Left renal pelvis (tissue), 4 donors: ENCODE measurements at places on chromosomes 7 and 10.

DNA sequence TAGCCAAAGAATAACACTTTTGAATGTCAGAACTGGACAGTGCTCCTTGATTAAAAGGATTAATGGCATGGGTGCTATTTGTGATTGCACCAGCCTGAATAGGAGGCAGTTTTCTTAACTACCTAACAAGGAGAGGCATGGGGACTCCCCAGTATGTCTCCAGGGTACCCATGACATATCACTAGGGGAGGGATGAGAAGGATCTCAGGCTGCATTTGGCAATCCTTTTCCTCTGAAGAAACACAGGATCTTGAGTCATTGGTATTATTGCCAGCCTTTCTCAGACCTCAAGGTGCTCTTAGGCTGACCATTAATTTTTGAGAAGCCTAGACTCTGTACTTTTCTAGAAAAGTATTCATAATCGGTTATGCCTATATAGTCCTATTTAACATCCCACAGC lies 77.5 kb upstream of the NPVF start:
- DNase-seq = no peak

- no peak for DNase-seq
These were observed 7.3 kb downstream of the ASB13 start for GRCh38 chr10:5658871-5659618.

DNA sequence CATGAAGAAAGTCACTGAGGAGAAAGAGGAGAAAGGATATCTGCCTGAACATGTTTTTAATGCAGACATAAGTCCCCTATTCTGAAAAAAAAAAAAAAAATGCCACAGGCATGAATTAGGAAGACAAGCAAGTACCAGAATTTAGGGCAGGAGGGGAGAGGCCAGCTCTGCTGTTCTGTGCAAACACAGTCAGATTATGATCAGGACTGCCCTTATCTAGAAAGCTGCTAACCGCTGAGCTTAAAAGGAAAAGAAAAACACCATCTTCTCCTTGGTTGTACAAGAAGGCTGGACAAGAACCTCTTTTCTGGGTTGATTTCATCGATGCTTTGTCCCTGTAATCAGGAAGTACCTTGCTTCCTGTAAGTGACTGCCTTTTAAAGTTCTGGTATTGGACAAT lies 15.3 kb upstream of the PWWP2B start:
- DNase-seq = no peak

GRCh38 chr10:11192304-11193000 lies 174.8 kb downstream of the CELF2 start:
- no peak for DNase-seq

DNA sequence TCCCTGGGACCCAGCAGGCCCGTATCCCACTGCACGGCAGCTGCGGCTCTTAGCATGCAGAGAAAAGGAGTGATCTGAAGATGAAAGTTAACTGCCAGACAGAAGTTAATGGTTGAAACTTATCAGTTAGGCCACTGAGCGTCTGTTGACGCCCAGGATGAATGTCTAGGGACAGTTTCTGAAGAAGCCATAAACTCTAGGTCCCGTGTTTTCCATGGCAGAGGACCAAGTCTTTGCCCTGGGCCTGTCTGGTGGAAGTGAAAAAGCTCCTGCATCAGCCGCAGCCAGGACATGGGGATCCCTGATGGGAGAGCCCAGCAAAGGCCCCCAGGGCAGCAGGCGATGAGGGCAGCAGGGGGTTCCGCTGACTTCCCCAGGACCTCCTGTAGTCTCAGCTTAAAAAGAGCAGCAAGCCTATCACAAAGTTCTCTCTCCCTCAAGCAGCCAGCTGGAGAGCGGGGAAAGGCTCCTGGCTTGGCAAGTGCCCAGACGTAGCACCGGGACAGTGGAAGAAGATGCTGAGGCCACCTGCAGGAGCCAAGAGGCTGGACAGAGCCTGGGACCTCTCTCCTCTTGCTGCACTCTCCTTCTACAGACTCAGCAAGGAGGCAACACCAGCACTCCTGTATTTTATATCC lies 79.6 kb downstream of the TNS3 start:
- DNase-seq = no peak

DNA sequence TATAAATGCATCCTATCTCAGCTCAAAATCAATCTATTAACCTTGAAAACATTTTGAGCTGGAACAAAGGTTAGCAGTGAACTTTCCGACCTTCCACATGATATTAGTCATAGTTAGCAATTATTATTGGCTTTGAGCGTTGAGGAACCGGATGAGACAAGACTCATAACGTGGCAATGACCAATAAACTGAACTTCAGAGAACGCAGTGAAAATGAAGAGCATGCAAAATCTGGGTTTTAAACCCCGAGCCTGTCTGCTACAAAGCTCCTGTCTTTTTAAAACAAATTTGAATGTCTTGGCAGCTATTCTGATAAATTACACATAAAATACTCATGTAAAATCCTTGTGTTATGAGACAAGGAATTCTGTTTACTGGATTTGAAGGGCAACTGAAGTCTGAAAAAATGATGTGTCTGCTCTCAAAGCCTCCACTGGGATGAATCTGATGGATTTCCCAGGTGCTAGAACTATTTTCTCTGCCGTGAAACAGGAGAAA lies 74.7 kb upstream of the ITGB1 start:
- no peak for DNase-seq

DNA sequence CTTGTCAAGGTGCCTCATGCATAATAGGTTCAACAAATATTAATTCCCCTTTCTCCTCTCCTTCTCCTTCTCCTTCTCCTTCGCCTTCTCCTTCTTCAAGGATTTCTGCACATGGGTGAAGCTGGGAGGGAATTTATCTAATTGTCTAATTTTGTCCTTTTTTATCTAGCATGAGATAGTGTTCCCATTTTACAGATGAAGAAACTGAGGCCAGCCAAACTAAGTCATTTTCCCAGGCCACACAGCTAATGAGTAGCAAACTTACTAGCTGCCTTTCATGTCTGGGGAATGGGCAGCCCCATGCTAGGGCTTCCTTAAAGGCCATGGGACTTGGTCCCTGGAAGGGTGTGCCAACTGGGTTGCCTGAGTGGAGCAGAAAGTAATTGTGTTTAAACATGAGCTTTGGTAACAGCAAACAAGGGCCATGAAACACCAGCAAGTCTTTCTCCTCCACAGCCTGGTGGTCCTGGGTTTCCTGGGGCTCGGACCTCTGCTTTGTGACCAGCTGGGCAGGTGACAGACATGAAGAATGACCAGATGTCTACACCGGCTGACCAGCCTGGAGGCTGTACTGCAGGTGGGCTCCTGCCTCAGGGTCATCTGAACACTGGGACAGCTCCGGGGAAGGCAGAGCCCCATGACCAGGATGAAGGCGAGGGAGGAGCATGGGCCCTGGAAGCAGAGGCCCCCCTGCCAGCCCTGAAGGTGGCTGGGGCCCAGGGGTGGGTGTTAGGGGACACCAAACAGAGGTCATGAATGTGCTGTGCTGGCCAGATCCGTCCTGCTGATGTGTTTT lies 138.0 kb downstream of the PTPN20 start:
- no peak for DNase-seq
